ENCODE measurements at places on chromosomes 7 and 10. TPM values are rescaled to one million over a fixed set of nuclear protein-coding genes. Genes with fewer than 3 reads are reported as not detected.

LRRC61 gene
- 15.6 TPM for total RNA-seq

TUBB8 gene
- total RNA-seq: 0.21 TPM

WEE2 gene
- 0.31 TPM for total RNA-seq

TCERG1L gene
- total RNA-seq: under 0.01 TPM

POMZP3 gene
- total RNA-seq: 9.2 TPM

PILRB gene
- 26.6 TPM for total RNA-seq

ZNF804B gene
- not detected for total RNA-seq

PROSER2 gene
- 4.7 TPM for total RNA-seq

PANK1 gene
- total RNA-seq: 0.52 TPM

FFAR4 gene
- under 0.01 TPM for total RNA-seq

MYO1G gene
- total RNA-seq: 180 TPM

STEAP1B gene
- total RNA-seq: 1.8 TPM

ATP6V0A4 gene
- not detected for total RNA-seq

PIK3CG gene
- 81.3 TPM for total RNA-seq

VAX1 gene
- not detected for total RNA-seq

KCND2 gene
- not detected for total RNA-seq

KCNH2 gene
- total RNA-seq: 0.94 TPM

NEUROD6 gene
- not detected for total RNA-seq

LGI1 gene
- total RNA-seq: 0.21 TPM

DLX5 gene
- total RNA-seq: not detected

CYP2W1 gene
- total RNA-seq: not detected

HOXA6 gene
- total RNA-seq: not detected

KCNMA1 gene
- 0.42 TPM for total RNA-seq

DOCK4 gene
- total RNA-seq: 5.6 TPM

SFTPD gene
- not detected for total RNA-seq

ARID5B gene
- total RNA-seq: 52.9 TPM

SYT15B gene
- total RNA-seq: 0.10 TPM

TLX1 gene
- total RNA-seq: not detected

SPAM1 gene
- not detected for total RNA-seq

PLXDC2 gene
- 46.2 TPM for total RNA-seq

LRRN3 gene
- total RNA-seq: 3.8 TPM

CPEB3 gene
- 1.6 TPM for total RNA-seq

AQP1 gene
- total RNA-seq: 0.42 TPM

SFMBT2 gene
- total RNA-seq: 22.8 TPM

GSTO2 gene
- total RNA-seq: 0.84 TPM

GIMAP5 gene
- 102 TPM for total RNA-seq

OPALIN gene
- total RNA-seq: not detected

ABCB1 gene
- 12.3 TPM for total RNA-seq

UNCX gene
- total RNA-seq: not detected

GAD2 gene
- under 0.01 TPM for total RNA-seq

ATRNL1 gene
- total RNA-seq: 0.21 TPM

NUTM2E gene
- 0.42 TPM for total RNA-seq

CUX1 gene
- total RNA-seq: 41.1 TPM

VGF gene
- not detected for total RNA-seq

AGR3 gene
- total RNA-seq: not detected

Data from mononuclear cell (primary cell).